NCI-H510A treated with DMSO at 0.1 percent for 48 hours (cell line): ENCODE measurements at places on chromosomes 4 and X.

GRCh38 chrX:84909151-84909550, 94.5 kb upstream of the APOOL start:
- no peak for DNase-seq

GRCh38 chr4:115353370-115353769, 239.9 kb upstream of the NDST4 start:
- DNase-seq = no peak

- peak; percentile 31 for DNase-seq
Observed at GRCh38 chr4:74527049-74527448, 82.1 kb downstream of the AREG start.

- no peak for DNase-seq
Observed at GRCh38 chr4:15270201-15270600, 157.6 kb upstream of the C1QTNF7 start.
